ENCODE measurements at places on chromosomes 4 and X. TPM values are rescaled to one million over a fixed set of nuclear protein-coding genes. Genes with fewer than 3 reads are reported as not detected.

GRCh38 chrX:49106930-49107329, 16.6 kb downstream of the GPKOW start:
- DNase-seq, result no peak

SULT1B1 gene
- 0.11 TPM for total RNA-seq

DNA sequence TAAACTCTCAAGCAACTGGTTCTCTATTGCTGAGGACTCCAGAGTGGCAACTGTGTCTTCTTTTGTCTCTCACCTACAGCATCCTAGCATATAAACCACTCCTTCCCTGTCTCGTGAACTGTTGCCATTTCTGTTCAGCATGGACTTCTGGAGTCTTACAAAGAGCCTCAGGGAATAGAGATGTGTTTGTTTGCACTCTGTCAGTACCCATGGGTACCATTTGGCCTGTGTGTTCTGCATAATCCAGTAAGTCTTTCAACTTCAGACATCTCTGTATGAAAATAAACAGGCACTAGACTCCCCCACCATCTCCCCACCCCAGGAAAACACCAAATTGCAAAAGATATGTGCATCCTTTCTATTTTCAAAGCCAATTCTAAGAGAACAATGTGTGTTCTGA, 1351.6 kb upstream of the PABPC4L start:
- no peak for DNase-seq

- no peak for DNase-seq
These were observed 5.3 kb upstream of the IDS start for GRCh38 chrX:149510386-149510785.

IBSP gene
- total RNA-seq, result not detected

GRCh38 chr4:115090483-115091075, 22.8 kb downstream of the NDST4 start:
- no peak for DNase-seq

All from activated T-helper 2 cell treated with anti-CD3 and anti-CD28 coated beads, Interferon-gamma antibody, Interleukin-2, Interleukin-4, amounts not matched to agents 10 μg/mL and 5 μg/mL and 100 μg/mL, durations not matched to agents 14 hours and 24 hours and 36 hours (primary cell).